HuH-7.5 (cell line): ENCODE measurements at places on chromosomes 3 and 15.

- DNase-seq = no peak
Observed at GRCh38 chr15:58235961-58236360, 97.8 kb downstream of the AQP9 start.

- peak; percentile 46 for DNase-seq
Observed at GRCh38 chr3:15063238-15063637, 1.9 kb downstream of the MRPS25 start.

- no peak for DNase-seq
Observed at GRCh38 chr15:73822998-73823397, 50.4 kb upstream of the TBC1D21 start.

GRCh38 chr15:45093622-45094357 is 20.2 kb downstream of the DUOX2 start:
- no peak for DNase-seq

DNA sequence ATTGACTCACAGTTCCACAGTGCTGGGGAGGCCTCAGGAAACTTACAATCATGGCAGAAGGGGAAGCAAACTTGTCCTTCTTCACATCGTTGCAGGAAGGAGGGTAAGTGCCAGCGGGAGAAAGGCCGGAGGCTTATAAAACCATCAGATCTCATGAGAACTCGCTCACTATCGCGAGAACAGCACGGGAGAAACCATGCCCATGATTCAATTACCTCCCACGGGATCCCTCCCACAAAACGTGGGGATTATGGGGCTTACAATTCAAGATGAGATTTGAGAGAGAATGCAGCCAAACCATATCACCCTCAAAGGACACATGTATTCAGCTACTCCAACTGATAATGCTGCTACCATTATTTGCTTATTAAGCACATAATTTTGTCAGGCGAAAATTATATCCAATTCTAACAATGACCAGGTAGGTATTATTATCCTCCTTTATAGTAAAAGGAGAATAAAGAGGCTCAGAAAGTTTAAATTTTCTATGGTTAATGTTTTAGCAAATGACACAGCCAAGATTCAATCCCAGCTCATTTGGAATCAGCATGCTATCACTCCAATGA is 327.2 kb upstream of the CDIN1 start:
- no peak for DNase-seq

GRCh38 chr15:89090791-89091626 is 2.8 kb downstream of the ABHD2 start:
- DNase-seq = no peak

DNA sequence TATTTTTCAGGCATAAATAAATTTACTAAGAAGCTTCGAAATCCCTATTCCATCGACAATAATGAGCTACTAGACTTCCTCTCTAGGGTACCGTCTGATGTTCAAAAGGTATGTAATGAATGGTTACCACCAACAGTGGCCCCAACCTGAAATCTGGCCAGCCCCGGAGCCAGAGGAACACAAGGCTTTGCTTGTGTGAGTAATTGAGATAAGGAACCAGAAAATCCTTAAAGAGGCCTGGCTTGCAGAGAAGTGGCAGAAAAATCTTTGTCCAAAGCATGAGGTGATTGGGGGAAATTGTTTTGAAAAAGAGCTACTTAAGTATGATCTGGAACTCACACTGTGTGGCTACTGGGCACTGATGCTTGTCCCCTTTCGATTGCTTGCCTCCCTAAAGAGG is 245.3 kb downstream of the MCTP2 start:
- no peak for DNase-seq

DNA sequence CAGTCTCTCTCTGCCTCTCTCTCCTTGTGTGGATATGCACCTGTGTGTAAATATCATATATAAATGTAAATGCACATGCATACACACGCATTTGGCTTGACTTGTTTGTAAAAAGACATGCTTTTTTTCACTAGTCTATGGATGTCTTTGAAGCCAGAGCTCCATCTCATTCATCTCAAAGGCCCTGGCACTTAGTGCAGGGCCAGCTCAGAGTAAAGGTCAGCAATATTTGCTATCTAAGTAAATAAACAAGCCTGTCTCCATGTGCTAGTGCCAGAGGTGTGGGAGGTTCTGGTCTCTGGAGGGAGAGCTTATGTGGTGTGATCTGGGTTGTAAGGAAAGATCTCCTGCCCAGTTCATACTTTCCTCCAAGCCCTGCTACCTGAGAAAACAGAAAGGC is 5.6 kb downstream of the CLSTN2 start:
- no peak for DNase-seq
